Stimulated activated naive CD4-positive, alpha-beta T cell treated with Interleukin-2 at 50 U/mL for 16 hours (primary cell): ENCODE measurements at places on chromosomes 11 and 22.
A peak's percentile ranks its signal among the peaks of the same experiment; 100 is the strongest.

GRCh38 chr11:23123753-23124152 is 263.5 kb upstream of the CCDC179 start:
- DNase-seq: no peak

DNA sequence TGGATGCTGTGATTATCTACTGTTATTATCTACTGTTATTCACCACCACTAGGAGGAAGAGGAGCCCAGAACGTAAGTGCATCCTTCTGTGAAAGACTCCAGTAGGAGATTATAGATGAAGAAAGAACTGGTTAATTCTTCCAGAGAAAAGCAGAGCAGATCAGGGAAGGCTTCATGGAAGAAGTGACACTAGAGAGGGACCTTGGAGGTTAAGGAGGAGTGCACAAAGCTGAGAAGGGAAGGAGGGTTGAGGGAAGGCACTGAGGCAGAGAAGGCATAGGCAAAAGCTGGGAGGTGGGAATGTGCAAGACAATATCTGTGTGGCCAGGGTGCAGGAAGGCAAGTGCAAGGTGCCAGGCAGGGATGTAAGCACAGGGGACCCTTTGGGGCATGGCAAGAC is 13.5 kb downstream of the CRYBB1 start:
- no peak for DNase-seq

DNA sequence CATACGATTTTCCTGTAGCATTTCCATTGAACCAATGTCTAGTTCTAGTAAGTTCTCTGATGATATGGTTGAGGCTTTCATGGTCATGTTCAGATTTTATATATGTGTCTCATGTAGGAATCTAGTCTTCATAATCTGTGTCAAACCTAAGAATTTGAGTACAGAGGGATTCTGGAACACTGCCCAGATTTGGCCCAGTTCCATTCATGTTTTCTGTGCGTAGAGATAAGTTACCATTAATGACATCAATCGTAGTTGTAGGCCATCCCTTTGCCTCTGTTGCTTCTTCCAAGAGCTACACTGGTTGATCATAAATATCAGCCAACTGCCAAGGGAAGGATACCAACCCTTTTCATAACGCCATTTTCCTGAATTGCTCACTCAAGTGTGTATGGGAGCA is 23.3 kb downstream of the ST3GAL4 start:
- no peak for DNase-seq

GRCh38 chr11:100739666-100740065 is 52.6 kb downstream of the ARHGAP42 start:
- no peak for DNase-seq

DNA sequence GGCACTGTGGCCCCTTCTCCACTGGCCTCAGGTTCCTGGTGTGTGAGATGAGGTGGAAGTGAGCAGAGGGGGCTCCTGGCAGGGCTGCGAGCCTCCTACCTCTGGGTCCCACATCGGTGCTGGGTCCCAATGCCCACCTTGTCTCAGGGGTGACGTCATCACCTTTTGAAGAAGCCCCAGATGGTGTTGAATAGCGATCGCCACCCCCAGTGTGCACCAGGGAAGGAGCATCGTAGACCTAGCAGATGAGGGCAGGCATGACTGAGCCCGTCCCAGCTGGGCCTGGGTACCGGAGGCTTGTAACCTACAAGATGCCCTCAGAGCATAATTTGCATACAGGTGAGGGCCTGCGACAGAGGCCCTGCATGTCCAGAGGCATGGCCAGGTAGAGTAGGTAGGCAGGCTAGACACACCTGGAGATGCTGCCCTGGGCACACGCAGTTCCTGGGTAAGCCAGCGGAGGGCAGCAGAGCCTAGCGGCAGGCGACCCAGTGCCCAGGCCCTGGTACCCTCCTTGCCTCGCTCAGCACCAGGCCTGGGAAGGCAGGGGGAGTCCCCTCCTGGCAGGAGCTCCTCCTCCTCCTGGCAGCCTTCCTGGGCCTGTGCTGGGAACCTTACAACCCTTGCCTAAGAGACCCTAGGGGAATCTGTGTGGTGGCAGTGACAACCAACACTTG is 52.5 kb downstream of the TPCN2 start:
- DNase-seq: peak; percentile 60

DNA sequence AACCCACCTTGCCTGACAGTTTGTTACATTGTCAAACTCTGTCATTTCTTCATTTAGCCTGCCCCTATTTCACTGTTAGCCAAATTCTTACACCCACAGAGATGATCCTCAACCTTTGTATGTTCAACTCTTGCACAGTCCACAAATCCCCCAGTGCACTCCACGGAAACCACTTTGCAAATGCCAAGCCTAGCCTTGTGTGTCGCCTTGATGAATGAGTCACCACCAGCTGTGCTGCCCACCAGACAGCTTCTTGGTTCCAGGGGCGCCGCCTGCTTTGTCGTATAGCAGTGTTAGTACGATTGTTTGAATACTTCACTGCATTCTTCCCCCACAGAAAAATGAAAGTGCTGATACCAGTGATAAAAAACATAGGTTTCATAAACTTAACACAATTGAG is 686.3 kb downstream of the NTM start:
- no peak for DNase-seq

GRCh38 chr22:48795664-48796063 is 1032.0 kb downstream of the BRD1 start:
- no peak for DNase-seq

DNA sequence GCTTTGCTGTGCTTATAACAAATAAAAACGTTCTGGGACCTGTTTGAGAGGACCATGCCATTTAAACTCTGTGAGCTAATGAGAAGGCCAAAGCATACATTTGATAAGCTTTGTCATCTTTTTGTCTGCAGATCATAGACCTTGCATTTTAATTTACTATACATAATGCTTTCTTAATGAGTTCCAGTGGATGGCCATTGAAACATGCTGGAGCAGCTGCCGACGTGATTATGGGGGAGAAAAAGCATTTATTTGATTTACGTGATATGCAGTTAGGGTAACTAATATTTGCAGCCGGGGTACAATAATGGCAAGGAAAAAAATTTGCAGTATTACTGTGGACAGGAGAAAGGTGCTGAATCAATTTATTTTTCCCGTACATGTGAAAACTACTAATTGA is 240.2 kb downstream of the FAT3 start:
- no peak for DNase-seq

DNA sequence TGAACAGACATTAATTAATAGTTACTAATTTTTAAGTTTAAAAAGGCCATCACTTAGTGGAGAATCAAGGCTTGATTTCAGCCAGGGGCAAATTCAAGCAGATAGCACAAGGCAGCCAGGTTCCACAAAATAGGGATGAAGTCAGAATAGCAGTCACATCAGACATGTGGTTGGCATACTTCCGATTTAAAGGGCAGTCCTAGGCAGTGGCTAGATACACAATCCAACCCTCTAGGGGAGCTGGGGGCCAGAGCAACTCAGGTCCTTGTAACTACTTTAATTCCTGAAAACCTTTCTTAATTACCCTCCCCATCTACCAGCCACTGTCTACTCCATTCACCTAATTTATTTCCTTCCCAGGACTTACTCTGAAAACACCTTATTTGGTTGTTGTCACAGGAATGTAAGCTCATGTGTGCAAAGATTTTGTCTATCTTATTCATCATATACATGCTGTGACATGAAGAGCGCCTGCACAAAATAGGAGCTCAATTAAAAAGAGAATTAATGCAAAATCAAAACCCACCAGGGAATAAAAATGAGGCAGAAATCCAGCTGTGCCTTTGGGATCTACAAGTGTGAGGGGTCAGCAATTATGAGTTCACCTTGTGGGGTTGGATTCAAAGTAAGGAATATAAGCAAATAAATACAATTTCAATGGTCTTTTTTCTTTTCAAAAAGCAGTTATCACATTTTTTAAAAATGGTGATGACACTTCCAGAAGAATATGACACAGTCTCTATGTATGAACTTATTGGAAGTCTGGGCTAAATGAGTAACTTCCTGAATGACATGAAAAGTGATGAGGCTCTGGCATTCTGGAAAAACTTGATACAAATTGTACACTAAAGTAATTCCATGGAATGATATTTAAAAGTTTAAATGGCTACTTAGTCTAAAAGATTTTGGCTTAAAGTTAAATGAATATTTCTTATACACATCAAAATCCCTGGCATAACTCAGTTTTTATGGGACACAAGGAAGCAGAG is 53.8 kb downstream of the COPB1 start:
- DNase-seq: no peak

DNA sequence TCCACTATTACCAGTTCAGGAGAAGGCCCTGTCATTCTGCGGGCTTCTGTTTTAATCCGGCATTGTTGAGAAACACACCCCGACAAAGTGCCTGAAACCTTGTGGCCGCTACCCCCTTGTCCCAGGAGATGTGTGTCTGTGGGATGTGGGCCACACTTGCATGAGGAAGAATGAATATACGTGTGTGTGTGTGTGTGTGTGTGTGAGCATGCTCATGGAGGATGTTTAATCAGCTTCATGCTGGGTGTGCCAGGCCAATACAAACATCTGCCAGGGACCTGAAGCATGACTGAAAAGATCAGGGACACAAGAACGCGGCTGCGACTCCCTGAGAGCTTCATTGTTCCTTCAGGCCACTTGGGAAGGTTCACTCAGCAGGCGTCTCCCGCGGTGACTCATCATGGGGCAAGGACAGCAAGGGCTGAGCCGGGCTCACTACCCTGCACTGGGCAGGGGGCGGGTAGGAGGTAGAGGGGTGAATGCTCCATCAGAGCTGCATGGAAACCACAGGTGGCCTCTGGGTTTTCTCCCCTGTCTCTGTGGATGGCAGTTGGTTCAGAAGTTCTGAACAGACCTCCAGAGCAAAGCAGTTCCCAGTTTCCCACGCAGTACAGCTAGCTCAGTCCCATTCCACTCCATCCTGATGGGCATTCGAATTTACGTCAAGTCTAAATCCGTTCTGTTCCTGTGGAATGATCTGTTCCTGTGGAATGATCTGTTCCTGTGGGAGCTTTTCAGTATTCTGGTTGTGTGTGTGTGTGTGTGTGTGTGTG is 7.0 kb upstream of the MALAT1 start:
- DNase-seq: no peak

DNA sequence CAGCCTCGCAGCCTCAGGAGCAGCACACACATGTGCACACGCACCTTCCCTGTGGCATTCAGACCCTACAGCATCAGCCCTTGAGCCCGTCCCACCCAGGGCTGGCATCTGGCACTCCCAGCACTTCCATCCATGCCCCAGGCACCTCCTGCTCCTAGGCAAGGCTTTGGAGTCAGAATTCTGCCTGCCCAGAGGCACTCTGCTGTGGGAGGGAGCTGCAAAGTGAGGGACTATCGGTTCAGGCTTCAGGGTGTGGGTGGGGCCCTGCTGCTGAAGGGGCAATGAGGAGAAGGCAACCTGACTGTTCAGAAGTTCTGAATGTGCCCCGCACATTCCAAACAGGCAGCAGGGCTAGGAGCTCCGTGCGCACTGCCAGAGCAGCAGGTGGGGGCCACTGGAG is 39.7 kb downstream of the NECTIN1 start:
- no peak for DNase-seq

DNA sequence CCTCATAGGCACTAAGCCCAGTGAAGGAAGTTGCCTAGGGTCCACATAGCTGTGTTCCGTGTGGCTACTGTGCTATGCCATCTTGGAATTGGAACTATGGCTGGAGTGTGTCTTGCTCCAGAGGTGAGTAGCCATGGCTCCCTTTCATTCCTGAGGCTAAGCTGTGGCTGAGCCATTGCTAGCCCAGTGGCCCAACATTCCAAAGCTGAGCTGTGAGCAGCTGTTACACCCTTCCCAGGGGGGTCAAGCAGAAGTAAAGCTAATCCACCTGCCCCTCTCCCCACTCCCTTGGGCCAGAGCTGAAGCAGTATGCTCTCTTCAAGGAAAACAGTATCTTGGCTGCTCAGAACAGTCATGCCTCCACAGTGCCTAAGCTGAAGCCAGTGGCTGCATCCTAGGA is 51.1 kb downstream of the USP35 start:
- DNase-seq: no peak

GRCh38 chr22:29217827-29218757 is 12.4 kb downstream of the EMID1 start:
- DNase-seq: no peak

GRCh38 chr11:76750746-76751145 is 32.4 kb upstream of the TSKU start:
- no peak for DNase-seq

GRCh38 chr22:32707971-32708370 is 93.5 kb upstream of the TIMP3 start:
- DNase-seq: no peak

DNA sequence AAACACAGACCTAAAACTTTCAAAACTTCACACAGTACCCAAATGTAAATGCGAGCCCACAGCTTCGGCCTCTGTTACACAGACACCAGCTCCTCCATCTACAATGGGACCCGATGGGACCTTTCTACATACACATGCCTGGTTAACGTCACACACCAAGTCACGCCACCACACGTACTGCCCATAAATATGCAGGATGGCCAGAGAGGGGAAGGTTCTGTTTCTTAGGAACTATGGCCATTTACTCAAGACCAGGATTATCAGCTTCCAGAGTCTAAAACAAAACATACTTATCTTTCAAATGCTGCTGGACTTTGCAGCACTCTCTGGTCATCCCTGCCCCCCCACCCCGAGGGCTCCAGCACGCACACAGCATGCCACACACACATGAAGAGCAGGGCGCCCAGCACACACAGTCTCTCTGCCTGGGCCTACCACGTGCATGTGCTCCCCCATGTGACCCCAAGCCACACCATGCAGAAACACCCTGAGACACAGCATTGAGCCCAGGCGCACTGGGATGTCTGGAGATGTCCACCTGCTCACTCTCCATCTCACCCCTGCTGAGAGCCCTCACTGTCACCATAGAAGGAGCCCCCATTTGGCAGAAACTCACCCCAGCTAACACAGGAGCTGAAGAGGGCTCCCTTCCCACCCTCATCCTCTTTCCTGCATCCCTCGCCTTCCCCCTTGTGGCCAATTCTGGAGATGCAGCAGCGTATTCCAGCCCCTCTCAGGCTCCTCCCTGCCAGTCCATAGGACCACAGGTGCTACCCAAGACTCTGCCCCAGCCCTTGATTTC is 61.8 kb downstream of the SLC22A12 start:
- peak; percentile 52 for DNase-seq

- no peak for DNase-seq
These were observed 4.6 kb upstream of the ACER3 start for GRCh38 chr11:76856106-76856505.

- DNase-seq: no peak
These were observed 12.4 kb downstream of the AAMDC start for GRCh38 chr11:77833302-77833701.

DNA sequence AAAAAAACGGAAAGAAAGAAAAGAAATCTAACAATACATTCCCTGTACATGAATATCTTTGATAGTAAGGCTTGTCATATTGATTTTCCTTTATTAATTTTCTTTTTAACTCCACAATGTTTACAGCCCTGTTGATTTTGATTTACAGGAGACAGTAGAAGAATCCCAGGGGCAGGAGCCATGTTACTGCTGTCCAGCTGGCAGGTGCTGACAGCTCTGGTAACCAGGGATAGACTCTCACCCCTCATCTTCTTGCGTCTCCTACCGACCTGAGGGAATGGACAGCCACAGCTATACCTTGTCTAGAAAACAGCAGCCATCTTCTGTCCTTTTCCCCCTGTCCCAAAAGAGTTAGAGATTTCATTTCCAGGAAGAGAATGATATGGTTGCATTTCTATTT is 37.4 kb downstream of the PRDM10 start:
- no peak for DNase-seq
